ENCODE measurements at places on chromosomes 16 and 17.

DNA sequence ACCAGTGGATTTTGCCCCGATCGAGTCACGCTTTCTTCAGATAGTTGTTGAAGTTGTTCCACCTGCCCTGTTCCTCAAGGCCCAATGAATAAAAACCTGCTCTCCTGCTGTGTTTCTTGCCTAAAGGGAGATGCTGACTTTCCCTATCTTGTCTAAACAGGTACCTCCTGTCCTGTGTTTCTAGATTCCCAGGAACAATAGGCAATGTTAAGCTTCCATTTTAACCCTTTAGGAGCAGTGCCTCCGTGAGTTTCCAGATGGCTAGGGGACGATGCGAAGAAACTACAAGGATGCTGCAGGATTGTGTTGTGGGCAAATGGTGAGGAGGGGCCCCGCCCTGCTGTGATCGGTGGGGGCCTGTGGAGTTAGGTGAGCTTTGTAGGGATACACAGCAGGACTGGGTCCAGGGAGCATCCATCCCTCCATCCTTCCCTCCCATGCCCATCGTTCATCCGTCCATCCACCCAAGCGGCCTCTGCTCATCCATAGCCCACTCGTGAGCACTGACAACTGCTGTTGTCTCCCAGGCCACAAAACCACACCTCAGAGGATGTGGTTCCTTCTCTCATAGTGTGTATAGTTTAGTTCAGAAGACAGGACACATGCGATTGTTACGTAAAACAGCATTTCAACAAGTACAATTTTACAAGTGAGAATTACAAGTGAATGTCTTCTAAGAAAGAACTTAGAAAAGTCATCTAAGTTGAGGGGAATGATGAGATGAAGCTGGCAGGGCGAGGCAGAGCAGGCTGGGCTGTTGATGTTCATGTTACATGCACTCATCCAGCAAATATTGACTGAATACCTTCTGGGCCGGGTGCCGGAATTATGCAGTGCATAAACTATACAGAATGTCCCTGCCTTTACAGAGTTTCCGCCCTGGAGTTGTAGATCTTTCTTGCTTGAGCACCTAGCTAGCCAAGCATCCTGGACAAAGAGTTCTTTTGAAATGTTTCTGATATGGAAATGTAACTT lies 5.2 kb downstream of the ARSG start:
- DNase-seq, result peak; percentile 4

DNA sequence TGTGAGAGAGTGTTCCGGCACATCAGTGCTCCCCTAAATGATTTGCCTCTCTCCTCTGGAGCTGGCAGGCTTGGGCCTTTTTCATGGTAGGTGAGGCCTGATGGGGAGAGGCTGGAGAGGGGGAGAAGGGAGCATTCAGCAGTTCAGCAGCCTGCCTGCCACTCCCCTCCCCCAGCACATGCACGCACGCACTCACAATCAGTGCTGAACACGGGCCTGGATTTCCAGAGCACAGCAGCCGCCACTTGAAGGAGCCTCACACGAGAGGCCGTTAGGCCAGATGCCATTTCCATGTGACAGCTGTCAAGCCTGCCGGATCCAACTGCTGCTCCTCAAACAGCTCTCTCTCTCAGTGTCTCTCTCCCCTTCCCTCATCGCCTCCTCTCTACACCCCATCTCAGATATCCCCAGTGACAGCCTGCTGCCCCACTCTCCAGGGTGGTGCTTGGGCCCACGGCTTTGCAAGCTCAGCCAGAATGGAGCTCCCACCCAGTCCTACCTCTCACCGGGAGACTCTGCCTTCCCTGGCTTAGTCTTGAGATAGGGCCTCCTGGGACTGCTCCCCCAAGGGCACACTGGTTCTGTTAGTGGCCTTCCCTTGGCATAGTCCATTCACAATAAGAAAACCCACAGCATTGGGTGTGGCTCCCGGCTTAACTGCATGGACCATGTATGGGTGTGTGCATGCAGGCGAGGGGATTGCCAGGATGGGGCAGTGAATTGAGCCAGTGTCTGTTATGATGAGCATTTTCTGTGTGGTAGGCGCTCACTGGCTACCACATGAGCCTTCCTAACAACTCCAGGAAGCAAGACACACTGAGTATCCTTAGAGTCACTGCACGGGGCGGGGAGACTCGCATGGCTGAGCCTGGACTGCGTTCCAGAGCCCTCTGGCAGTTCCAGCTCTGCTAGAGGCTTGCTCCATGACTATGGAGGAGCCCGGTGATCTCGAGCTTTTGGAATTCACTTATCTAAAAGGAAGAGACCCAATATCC lies 226.2 kb downstream of the CCDC182 start:
- DNase-seq, result no peak

GRCh38 chr16:2927010-2927646 lies 15.4 kb downstream of the FLYWCH1 start:
- peak; percentile 21 for DNase-seq

GRCh38 chr16:86700046-86700945 lies 121.9 kb downstream of the FOXL1 start:
- no peak for DNase-seq

DNA sequence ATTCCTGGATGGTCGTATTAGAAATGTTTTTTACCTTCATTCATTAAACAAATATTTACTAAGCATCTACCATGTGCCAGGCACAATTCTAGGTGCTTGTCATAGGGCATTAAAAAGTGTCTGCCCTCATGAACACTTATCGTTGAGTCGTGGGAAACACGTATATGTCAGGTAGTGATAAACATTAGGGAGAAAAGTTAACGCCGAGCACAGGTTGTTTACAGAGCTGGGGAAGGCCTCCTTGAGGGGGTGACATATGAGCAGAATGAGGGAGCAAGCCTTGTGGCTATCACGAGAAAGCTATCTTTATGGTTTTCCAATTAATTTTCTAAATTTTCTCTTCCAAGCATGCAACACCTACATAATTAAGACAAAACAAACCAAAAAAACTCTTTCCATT lies 985 bp upstream of the ZNF213 start:
- DNase-seq, result no peak

- DNase-seq, result no peak
These were observed 11.8 kb downstream of the LASP1 start for GRCh38 chr17:38881600-38882191.

- no peak for DNase-seq
These were observed 36.9 kb downstream of the GPATCH8 start for GRCh38 chr17:44466339-44466738.

DNA sequence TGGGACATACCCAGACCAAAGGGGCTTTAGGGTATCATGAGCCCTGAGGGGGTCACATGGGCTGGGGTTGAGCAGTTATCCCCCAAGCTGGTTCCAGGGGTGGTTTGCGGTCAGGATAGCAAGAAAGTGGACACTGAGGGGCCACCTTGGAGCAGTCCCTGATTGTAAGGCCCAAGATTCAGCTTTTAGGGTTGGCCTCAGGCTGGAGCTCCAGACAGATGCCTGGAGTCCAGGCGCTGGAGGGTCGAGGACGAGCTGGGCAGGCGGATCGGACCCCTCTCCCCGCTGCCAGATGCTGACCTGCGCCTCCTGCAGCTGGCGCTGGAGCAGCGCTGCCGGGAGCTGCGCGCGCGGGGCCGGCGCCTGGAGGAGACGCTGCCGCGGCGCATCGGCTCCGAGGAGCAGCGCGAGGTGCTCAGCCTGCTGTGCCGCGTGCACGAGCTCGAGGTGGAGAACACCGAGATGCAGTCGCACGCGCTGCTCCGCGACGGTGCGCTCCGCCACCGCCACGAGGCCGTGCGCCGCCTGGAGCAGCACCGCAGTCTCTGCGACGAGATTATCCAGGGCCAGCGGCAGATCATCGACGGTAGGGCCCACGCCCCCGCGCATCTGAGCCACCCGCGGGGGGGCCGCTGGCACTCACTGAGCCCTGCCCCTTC lies 10.0 kb downstream of the BTBD17 start:
- no peak for DNase-seq

DNA sequence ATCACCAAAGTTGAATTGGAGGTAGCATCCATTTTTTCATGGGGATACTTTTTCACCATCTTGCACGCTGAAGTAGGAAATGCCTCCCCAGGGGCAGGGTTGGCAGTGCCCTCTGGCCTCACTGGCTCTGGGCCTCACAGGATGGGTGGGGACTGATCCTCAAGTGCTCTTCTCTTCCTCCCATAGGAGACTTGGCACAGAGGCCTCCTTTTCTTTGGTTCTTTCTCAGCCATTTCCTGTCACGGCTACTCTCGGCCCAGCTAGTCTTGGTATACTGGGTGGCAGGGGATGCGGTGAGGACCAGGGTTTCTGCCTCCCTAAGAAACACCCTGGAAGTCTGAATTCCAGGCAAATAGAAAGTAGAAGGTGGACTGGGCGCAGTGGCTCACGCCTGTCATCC lies 58.2 kb downstream of the PECAM1 start:
- DNase-seq, result no peak

- DNase-seq, result no peak
These were observed 92.7 kb downstream of the LITAF start for GRCh38 chr16:11494029-11494428.

DNA sequence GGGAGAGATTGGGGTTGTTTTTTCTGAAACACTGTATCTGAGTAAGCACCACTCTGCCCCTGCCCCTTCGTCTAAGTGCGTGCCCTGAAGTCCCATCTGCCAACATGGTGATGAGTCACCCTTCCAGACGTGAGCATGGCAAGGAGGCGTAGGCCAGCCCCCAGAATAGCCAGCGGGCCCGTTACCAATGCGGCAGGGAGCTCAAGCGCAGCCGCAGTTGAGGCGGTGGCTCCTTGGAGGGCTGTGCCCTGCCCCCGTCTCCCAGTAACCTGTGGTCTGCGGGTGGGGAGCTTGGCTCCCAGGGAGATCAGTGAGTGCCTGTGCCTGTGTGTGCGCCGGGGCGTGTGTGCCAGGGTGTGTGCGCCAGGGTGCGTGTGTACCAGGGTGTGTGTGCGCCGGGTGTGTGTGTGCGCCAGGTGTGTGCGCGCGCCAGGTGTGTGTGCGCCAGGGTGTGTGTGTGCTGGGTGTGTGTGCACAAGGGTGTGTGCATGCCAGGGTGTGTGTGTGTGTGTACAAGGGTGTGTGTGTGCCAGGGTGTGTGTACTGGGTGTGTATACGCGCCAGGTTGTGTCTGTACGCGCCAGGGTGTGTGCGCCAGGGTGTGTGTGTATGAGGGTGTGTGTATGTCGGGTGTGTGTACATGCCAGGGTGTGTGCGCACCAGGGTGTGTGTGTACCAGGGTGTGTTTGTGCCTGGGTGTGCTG lies 98.6 kb upstream of the CHMP6 start:
- DNase-seq, result no peak

GRCh38 chr16:13099822-13100221 lies 198.4 kb downstream of the SHISA9 start:
- DNase-seq, result no peak

GRCh38 chr17:46194393-46195216 lies 1.4 kb upstream of the KANSL1 start:
- peak; percentile 79 for DNase-seq

DNA sequence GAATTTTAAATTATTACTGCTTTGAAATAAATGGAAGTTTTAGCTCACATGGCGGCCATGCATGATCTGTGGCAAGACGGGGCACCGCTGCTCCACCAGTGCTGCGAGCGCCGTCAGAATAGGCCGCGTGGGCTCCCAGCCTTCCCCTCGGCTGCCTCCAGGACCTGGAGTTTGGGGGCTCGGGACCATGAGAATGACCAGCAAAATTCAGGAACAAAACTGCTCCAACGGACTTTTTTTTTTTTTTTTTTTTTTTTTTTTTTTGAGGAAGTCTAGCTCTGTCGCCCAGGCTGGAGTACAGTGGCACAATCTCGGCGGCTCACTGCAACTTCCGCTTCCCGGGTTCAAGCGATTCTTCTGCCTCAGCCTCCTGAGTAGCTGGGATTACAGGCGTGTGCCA lies 38.3 kb upstream of the AKAP1 start:
- DNase-seq, result no peak

GRCh38 chr16:29962344-29962994 lies 590 bp downstream of the TMEM219 start:
- peak; percentile 11 for DNase-seq

GRCh38 chr16:80015566-80015965 lies 415.0 kb upstream of the MAF start:
- no peak for DNase-seq

- no peak for DNase-seq
These were observed 17.9 kb upstream of the ZNF652 start for GRCh38 chr17:49379926-49380325.

DNA sequence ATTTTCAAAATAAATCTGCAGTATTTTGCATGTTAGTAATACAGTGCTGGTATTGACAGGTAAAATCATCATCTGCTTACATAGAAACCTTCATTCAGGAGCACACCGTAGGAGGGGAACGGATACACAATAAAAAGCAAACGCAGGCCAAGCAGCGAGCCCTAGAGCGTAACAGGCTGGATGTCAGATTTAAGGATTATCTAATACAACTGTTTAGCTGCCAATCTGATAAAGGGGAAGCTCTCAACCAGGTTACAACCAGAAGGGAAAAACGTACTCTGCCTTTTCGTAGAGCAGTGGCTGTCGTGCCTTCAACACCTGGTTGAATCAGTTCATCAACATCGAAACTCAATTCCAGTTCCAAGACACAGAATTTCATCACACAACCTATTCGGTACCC lies 16.4 kb upstream of the CUEDC1 start:
- DNase-seq, result no peak

DNA sequence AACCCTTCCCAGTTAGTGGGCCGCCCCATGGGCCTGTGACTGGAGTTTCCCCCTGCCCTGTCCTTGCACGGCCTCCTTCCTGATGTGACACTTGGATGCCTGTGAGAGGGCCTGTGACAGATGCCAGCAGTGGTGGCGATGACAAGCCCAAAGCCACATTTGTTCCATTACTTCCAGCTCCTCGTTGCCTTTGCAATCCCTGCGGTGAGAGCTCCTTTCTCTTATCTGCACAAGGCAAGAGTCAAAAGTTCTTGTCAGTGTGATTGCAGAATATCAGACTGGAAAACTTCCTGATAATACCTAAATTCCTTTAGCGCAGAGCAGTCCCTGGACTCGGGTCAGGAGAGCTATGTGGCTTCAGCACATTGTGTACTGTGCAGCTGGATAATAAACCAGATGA lies 54.4 kb upstream of the ARHGAP44 start:
- no peak for DNase-seq

GRCh38 chr17:32102646-32103186 lies 39.6 kb upstream of the RHOT1 start:
- DNase-seq, result no peak

DNA sequence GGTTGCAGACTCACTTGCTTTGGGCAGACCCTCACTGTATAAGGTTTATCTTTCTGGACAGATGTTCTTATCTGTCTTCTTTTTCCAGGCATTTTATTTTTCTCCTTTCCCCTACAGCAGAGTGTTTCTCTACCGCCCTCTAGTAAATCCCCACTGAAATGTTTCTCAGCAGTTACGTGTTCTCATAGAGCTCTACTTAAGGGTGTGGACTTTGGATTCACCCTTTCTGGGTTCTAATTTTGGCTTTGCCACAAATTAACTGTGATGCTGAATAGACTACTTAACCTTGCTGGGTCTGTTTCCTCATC lies 2.0 kb downstream of the ADAT1 start:
- peak; percentile 31 for DNase-seq

DNA sequence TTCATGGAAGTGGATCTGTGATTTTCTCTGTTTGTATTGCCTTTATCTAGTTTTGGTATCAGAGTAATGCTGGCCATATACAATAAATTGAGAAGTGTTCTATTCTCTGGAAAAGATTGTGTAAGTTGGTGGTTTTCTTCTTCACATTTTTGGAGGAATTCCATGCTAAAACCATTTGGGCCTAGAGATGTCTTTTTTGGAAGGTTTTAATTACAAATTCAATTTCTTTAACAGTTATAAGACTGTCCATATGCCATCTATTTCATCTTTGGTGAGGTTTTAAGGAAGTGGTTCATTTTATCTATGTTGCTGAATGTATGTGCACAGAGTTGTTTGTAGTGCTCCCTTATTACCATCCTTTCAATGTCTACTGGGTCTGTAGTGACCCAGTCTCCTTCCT lies 46.0 kb downstream of the CACNG1 start:
- no peak for DNase-seq
